NCI-H2227 treated with DMSO at 0.1 percent for 48 hours (cell line): ENCODE measurements at places on chromosomes 4 and X.

DNA sequence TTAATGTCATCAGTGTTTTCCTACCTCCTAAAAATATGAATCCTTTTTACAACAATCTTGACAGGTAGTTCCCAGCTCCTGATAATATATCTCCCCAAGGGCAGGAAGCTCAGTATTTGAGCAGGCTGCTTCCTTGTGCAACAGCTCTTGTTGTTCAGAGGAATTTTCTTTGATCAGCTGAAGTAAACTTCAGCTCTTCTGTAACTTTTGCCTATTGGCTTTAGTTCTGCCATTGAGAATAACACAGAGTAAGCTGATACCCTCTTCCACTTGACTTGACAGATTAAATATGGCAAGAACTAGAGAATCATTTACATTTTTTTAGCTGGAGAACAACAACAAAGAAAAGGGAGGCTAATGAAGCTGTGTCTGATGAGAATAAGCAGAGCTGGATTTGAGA, 75.2 kb downstream of the LUZP4 start:
- DNase-seq, result no peak

DNA sequence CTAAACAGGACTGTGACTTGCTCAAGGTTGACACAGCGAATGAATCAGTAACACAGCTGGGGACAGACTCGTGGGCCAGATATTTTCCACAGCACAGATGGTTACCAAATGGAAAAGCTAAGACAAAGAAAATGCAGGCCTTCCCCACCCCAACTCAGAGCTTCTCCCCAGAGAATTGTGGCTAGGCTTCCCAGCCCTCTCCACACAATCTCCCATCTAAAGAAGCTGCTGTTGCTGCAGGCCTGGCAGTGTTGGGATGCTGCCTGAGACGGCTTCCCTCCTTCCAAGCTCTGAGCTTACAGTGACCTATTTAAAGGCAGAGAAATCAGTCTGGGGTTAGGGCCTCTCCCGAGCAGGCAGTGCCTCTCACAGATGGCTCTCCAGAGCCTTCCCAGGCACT, 46.5 kb upstream of the PGRMC1 start:
- DNase-seq, result no peak

DNA sequence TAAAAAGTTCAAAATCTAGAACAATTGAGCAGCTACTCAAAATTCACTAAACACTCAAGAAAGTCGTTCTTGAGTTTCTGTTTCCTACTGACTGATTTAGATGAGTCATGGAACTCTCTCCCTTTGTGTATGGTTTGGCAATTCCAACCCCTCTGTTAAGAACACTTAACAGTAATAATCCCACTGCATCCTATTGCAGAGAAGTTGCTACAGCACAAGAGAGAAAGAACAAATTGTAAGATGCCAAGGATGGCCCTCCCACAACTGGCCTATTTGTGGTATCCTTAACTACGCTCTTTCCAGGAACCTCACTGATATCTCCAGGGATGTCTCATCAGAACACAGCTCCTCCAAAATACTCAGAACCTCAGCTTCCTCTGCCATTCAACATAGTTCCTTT, 701.8 kb upstream of the TENM3 start:
- no peak for DNase-seq

DNA sequence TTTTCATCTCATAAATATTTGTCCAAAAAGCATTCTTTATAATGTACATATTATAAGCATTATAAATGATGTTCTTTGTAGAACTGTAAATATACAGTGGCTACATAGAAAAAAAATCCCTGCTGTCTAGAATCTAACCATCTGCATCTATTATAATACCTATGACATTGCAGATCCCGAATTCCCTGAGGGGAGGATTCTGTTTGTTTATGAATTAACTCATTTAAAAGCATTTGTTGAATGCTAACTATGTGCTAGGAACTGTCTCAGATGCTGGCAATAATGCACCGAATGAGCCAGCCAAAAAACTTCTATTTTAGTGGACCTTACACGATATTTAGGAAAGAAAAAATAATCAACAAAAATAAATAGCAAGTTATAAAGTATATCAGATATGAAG, 189.6 kb downstream of the PACRGL start:
- DNase-seq, result no peak

- DNase-seq, result no peak
These were observed 2105.0 kb downstream of the ARAP2 start for GRCh38 chr4:34139346-34139745.
